ENCODE measurements at places on chromosomes 1 and 21. TPM values are rescaled to one million over a fixed set of nuclear protein-coding genes. Genes with fewer than 3 reads are reported as not detected.

The NTRK1 gene
- total RNA-seq = 0.41 TPM

The MSH4 gene
- total RNA-seq = 1.6 TPM

The LIPI gene
- total RNA-seq = not detected

The EPHA10 gene
- total RNA-seq = 8.6 TPM

The MRPS15 gene
- 15.9 TPM for total RNA-seq

All from frontal cortex (tissue), 4 donors.